Right lobe of liver (tissue), 6 donors: ENCODE measurements at places on chromosomes 4 and X.

DNA sequence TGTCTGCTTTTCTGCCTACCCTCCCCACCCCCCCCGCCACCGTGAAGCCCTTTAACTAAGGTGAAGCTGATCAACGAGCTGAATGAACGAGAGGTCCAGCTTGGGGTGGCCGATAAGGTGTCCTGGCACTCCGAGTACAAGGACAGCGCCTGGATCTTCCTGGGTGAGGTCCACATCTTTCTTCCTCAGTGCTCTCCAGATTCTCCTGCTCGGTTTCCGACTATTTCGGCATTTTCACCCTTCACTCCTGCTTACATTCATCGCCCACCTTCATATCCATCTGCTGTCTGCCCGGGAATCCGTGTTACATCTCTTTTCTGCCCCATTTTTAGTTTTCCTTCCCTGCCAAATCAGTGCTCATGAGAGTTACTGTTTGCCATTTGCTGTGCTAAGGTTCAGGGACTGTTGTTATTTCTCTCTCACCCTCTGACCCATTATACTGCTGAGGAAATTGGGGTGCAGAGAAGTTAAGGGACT lies 459 bp downstream of the RBMX2 start:
- no peak for DNase-seq

DNA sequence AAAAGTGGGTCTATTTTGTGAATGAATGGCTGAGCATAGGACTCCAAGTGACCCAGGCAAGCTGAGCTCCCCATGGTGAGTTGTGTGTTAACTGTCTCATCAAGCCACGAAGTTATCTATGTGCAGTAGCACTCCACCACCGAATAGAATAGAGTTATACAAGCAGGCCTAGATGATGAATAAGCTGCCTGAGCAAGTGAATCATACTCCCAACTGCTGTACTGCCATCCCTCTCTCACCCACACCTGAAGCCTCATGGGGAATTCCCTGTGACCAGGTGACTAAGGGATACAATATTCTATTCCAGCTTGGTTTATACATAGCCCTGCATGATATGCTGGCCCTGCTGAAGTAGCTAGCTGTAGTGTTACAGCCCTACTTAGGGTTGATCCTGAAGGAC lies 38.7 kb downstream of the KDM5C start:
- DNase-seq, result no peak

DNA sequence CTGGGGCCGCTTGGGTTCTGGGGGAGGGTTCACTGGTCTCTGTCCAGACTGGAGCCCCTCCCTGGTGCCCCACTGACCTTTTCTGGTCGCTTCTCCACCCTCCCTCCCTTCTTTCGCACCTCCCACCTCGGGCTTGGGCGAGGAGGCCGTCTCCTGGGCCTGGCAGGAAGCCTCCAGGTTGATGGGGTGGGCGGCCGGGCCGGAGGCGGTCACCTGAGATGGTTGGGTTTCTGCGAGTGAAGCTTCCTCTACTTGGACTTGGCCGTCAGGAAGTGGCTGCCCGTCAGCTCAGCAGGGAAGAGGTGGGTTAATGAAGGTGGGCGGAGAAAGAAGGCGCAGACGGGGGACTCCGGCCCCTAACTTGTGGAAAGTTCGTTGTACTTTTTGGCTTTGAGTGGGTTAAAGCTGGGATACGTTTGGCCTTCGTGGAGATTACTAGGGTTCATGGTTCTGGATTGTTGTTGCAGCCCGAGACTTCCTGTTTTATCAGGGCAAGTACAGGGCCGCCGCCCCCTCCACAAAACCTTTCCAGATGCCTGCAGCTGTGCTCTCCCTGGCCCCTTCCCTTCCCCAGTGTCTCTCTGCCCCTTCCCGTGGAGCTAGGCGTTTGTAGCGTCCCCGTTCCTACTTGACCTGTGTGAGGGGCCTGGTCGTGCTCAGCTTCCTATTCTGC lies 1.2 kb downstream of the AKAP17A start:
- DNase-seq, result peak; percentile 60

- DNase-seq, result peak; percentile 36
These were observed 235.3 kb downstream of the GPAT3 start for GRCh38 chr4:83771113-83771705.

DNA sequence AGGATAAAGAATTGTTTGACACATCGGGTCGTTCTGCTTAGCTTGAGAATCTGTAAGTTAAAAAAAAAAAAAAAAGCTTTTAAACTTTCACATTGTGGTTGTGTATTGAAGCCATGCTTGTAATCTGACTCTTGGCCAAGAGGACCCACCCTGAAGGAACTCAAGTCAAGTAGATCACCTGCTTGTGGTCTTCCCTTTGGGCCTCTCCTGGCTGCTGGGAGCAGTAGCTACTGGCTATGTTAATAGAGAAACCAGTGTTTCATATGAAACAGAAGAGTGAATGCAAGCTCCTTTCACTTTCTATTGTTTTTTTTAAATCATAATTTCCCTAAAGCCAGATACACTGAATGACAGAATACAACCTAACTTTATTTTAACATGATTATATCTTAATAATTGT lies 402.4 kb upstream of the NDST4 start:
- DNase-seq, result no peak

DNA sequence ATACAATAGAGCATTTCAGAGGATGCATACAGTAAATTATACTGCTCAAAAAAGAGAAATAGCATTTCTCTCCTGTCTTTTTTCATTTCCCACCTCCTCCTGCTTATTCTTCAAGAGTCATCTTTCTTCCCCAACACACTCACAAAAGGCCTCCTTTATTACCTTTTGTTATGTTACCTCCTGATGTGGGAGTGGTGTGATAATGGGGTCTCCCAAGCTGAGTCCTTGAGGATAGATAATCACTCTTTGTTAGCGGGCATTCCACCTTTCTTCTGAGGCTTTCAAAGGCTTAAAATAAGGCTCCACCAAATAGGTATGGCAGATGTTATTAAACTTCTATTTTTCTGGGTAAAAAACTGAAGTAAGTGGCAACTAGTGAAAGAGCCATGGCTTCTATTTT lies 159.8 kb downstream of the CPEB2 start:
- DNase-seq, result no peak

DNA sequence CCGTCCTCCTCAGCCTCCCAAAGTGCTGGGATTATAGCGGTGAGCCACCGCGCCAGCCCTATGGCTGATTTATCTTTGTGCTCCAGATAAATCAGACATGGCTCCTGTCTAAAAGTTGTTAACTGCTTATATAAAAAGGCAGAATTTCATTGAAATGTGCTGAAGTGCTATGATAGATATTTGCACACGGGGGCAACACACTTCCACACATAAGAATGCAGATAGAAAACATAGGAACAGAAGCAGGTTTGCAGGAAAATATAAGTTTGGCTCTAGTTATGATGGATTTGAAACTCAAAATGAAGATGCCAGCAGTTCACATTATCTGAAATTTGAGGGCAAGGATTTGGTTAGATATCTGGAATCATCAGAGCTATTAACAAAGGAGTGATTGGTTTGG lies 163.1 kb upstream of the SLITRK2 start:
- no peak for DNase-seq

DNA sequence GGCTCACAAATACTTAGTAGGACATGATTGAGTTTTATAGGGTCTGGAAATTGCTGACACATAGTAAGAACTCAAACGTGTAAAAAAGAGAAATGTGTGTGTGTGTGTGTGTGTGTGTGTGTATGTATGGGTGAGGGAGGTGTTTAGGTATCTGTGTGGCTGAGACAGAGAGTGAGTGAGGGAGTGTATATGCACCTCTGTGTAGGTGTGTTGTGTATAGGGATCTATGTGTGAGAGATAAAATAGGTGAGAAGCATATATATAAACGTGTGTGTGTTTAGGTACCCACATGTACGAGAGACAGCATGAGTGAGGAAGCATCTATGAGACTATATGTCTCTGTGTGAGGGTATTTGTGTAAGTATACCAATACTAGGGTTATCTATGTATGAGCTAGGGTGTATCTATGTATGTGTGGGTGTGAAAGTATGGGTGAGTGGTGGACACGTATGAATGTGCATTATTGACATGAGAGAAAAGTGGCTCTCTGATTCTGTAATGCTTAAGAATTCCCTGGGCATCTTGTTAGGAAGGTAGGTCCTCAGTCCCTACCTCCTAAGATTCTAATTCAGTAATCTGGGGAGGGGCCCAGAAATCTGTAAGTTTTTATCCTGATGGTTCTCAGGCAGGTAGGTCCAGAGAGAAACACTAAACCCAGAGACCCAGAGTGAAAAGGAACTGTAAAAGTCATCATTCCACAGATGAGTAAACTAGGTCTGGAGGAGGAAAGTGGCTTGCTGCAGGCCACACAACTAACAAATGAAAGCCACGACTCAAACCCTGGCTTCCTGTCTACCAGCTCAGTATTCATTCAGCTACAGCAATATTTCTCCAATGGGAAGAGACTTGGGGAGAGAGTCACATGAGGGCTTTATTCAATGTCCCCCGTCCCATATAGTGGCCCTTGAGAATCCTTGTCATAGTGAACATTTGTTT lies 237.0 kb downstream of the IDS start:
- DNase-seq, result no peak

GRCh38 chr4:100823993-100824323 lies 306.1 kb upstream of the EMCN start:
- DNase-seq, result no peak

DNA sequence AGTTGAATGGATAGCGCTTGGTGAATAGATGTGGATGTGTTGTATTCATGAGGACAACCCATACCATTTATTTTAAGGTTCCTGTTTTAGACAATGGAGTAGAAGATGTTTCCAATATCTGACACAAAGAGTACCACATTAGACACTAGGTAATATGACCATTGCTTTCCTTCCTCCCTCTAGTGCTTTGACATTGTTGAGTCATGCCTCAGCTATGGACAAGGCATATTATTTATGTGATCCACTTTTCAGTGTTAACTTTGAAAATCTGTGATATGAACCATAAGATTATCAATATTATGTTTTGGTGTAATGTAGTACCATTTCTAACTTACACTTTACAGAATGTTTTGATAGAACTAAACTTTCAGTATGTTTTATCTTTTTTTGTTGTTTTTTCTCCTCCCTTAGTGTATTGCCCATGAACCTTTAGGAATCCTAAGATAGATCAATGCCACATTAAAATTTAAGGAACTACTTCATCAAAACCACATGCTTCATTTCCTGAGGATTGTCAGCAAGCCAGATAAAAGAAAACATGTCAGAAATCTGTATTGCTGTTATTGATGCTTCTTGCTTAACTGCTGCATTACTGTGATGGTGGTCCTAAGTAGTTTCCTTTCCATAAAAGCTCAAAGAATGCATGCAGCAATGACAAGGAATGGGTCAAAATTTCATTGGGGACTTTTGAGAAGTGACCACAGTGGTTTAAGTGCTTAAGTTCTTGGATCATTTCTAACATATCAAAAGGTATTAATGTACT lies 105.0 kb downstream of the PCDH7 start:
- DNase-seq, result no peak
